ENCODE measurements at places on chromosomes 11 and 22.

DNA sequence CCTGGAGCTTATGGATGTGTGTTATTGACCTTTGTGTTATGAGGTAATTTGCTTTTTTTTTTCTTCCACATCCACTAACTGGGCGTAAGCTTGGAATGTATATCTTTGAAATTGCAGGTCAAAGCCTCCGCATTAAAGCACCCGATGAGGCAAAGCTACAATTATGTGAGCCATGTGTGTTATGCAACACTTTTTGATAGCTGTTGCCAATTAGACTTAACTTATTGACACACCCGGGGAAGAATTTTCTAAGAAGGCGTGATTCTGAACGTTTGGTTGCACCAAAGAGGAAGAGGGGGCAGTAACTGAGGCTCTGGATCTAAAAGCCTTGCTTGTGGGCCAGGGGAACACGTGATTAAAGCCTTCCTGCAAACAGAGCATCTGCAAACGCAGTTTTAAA lies 610 bp upstream of the TEX12 start:
- DNase-seq = no peak

- no peak for DNase-seq
These were observed 5.4 kb upstream of the IPO7 start for GRCh38 chr11:9379041-9379440.

DNA sequence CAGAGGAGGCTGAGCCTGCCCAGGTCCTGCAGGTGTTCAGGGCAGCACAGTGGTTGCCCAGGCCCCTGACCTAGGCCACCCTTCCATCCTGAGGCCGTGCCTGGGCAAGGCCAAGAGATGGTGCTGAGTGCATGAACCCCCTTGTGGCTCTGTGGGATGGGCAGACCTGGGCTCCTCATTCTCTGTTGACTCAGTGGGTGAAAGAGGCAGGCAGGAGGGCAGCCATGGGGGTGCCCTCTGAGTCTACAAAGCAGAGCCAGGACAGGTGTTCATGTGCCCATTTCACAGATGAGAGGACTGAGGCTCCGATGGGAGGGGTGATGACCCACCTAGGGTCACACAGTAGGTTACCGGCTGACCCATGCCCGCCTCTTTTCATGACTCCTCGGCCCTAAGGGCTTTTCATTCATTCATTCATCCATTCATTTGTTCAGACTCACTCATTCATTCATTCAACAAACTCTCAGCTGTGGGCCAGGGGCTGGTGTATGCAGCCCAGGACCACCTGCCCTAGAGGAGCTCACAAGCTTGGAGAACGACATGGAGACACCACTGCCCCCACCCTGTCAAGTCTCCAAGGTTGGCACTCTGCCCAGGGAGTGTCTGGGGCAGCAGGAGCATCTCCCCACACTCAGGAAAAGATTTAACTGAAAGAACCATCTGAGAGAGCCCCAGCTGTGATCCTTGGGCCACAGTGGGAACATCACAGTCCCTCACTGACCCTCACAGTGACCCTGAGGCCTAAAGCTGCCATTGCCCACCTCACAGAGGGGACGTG lies 40.5 kb downstream of the IGLL5 start:
- DNase-seq = no peak

GRCh38 chr22:49883294-49883640 lies 29.6 kb downstream of the ZBED4 start:
- no peak for DNase-seq

GRCh38 chr11:120028897-120029258 lies 109.0 kb downstream of the TRIM29 start:
- no peak for DNase-seq

GRCh38 chr11:78315724-78316123 lies 101.9 kb downstream of the GAB2 start:
- DNase-seq = no peak

GRCh38 chr11:117299351-117300282 lies 8.5 kb downstream of the BACE1-AS start:
- no peak for DNase-seq

DNA sequence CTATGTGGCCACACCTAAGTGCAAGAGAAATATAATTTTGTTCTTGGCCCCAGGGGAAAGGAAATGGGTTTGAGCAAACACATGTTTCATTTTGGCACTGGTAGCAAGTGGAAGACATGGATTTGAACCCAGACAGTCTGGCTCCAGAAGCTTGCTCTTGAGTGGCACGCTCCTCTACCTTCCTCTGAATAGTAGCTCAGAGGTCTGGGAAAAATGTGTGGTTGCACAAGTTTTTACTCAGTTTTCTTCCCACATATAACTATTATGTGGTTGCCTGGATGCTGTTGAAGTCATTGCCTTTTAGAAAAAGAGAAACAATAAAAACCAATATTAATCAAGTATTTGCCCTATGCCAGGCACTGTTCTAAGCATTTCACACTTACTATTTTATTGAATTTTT lies 16.3 kb downstream of the PARVA start:
- no peak for DNase-seq

DNA sequence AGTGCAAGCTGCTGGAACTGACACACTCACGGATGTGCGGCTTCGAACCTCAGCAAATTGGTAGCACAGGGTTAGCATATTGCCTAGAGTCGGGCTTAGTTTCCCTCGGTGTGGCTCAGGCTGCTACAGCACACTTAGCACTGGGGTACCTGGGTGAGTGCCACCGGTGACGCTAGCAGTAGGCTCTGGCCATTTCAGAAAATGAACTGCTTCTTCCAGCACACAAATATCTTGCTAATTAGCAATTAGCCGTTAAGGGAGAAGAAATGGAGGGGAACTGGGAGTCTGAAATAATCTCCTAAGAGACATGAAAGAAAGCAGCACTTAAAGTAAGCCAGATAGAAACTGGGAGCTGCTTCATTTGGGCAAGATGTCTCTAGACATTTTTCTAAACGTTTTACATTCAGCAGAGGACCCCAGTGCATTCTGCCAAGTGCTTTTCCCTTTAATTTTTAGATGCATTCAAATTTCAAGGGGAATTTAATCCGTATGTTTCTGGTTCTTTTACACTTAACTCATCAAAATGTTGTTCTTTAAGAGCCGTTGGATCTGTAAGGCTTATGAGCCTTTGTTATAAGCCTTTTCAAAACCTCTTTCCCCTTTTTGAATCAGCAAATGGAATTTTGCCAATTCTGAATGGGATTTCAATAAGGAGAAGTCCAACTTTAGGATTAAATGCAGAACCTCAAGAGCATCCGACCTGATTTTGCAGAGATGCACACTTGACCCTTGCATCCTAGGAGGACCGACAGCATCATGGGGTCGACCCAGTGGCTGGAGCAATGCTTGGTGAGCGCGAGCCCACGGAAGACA lies 708.1 kb downstream of the NTM start:
- DNase-seq = no peak

DNA sequence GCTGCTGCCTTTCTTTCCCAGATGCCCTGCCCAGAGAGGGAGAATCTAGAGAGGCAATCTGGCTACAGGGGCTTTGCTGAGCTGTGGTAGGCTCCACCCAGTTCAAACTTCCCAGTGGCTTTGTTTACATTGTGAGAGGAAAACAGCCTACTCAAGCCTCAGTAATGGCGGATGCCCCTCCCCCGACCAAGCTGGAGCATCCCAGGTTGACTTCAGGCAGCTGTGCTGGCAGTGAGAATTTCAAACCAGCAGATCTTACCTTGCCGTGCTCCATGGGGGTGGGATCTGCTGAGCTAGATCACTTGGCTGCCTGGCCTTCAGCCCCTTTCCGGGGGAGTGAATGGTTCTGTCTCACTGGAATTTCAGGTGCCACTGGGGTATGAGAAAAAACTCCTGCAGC lies 12.2 kb downstream of the BDNF start:
- DNase-seq = no peak

GRCh38 chr11:19253817-19254216 lies 13.1 kb upstream of the E2F8 start:
- no peak for DNase-seq

DNA sequence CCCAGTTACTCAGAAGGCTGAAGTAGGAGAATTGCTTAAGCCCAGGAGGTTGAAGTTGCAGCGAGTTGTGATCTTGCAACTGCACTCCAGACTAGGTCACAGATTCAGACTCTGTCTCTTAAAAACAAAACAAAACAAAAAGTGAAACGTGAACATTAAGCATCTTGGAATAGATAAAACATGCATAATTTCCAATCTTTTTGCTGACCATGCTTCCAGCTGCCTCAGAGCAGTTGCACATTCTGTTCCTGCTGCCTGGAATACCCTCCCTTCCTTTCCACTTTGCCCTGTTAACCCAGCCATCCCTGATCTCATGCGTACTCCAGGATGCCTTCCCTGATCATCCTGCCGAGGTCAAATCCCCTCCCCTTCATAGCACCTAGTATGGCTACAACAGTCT lies 718 bp upstream of the CCDC88B start:
- DNase-seq = no peak

- DNase-seq = no peak
These were observed 14.1 kb upstream of the HTR3A start for GRCh38 chr11:113960702-113961330.

GRCh38 chr11:64810891-64811272 lies 531 bp upstream of the MEN1 start:
- no peak for DNase-seq

DNA sequence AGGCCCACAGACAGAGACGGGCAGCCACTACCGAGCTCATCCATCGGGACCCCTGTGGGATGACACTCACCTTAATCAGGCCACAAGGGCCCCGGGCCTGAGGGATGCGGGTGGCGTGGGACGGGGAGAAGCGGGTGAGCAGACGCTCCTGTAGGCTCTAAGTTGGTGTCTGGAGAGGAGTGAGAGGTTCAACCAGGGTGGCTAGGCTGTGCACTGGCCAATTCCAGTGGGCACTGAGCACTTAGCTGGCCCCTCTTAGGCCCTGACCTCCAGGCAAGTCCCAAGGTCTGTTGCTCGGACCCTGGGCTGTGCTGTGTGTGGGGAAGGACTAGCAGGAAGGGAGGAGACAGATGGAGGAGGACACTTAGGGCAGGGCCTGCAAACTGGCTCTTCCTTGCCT lies 139.3 kb downstream of the ST3GAL4 start:
- no peak for DNase-seq

GRCh38 chr22:27512283-27512761 lies 289.2 kb downstream of the MN1 start:
- no peak for DNase-seq

- no peak for DNase-seq
These were observed 55.1 kb downstream of the RTN4R start for GRCh38 chr22:20212754-20213699.

DNA sequence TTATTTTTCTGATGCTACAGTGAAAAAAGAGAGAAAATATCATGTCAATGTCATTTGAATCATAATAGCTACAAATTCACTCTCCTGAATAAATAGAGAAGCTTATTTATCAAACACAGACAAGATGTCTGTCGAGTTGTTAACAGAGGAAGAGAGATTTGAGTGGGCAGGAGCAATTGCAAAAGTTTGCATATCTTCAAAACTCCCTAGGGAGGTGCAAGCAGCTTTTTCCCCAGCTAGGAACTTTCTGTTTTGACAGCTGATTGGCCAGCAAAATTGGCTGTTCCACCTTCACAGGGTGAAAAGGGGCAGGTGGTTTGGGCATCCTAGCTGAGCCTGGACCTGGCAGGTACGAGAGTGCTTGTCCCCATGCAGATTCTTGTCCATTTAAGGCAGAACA lies 98.2 kb downstream of the NTM start:
- DNase-seq = no peak

DNA sequence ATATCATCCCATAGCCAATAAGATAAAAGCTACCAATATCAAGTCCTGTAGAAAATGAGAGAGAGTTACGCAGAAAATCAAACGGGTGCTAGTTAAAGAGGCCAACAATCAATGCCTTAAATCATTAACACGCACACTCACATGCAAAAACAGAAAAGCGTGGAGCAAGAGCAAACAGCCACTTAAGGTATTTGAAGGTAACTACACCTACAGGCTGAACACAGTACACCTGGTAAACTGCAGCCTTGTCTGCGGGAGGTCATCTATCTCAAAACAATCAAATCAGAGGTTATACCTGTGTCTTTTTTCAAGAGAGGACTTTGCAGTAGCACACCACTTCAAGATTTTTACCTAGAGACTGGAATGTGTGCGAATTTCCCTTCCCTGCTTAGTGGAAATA lies 23.6 kb downstream of the SLC35F2 start:
- no peak for DNase-seq

GRCh38 chr11:15291885-15292284 lies 177.2 kb downstream of the INSC start:
- no peak for DNase-seq

- DNase-seq = no peak
These were observed 4.9 kb downstream of the MS4A15 start for GRCh38 chr11:60761436-60762190.

- no peak for DNase-seq
These were observed 461.6 kb downstream of the ETS1 start for GRCh38 chr11:128125723-128126122.

DNA sequence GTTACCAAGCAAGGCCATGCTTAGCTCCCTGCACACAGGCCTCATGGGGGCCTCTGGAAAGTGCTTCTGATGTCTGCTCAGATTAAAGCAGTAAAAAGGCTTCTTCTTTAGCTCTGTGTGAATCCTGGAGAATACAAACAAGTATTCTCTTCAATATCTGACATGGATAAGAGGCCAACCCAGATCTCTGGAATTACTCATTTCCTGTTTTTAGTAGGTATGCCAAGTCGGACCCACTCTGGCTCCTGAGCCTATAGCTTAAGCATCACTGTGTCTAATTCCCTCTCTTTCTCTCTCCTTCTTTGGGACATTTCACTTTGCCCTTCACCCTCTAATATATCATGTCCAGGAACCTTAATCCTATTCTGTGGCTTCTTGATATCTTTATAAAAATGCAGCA lies 529.6 kb upstream of the CCDC90B start:
- DNase-seq = no peak

GRCh38 chr11:1931341-1932104 lies 12.0 kb downstream of the TNNT3 start:
- DNase-seq = no peak

- DNase-seq = no peak
These were observed 23.9 kb downstream of the TMEM123 start for GRCh38 chr11:102428696-102429095.

- DNase-seq = peak; percentile 40
These were observed 87.0 kb upstream of the THY1 start for GRCh38 chr11:119509969-119510401.

DNA sequence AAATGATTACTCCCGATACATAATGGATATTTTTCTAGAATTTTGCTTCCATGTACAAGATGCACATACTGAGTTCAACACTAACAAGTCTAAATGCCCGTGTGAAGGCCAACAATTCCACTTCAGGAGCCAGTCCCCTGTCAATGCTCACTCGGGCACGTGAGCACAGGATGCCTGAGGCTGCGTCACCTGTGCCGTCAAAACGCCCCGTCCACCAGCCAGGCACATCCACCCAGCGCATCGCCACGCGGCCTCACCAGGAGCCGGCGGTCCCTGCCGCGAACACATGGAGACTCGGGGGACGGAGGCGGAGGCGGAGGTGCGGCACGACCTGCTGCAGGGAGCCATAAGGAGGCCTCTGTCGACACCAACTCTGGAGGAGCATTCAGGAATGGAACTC lies 9.8 kb downstream of the TOLLIP start:
- DNase-seq = no peak

DNA sequence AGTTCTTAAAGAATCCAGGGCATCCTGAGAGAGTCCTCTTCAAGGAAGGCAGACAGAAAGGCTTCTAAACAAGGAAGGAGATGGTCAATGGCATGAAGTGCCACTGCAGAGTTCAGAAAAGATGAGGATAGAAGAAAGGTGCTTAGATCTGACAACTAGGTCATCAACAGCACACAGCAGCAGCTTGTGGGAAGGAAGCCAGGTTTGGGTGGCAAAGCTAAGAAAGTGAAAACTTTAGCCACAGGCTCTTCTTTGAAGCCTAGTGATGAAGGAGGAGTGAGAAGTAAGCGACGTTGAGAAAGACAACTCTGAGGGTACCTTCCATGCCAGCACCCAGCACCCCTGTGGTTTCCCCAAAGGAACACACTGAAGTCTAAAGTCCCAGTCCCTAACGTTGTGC lies 92.0 kb downstream of the LARGE1 start:
- no peak for DNase-seq

Measured in NCI-H2171 (cell line).